ENCODE measurements at places on chromosomes 2 and 18.

DNA sequence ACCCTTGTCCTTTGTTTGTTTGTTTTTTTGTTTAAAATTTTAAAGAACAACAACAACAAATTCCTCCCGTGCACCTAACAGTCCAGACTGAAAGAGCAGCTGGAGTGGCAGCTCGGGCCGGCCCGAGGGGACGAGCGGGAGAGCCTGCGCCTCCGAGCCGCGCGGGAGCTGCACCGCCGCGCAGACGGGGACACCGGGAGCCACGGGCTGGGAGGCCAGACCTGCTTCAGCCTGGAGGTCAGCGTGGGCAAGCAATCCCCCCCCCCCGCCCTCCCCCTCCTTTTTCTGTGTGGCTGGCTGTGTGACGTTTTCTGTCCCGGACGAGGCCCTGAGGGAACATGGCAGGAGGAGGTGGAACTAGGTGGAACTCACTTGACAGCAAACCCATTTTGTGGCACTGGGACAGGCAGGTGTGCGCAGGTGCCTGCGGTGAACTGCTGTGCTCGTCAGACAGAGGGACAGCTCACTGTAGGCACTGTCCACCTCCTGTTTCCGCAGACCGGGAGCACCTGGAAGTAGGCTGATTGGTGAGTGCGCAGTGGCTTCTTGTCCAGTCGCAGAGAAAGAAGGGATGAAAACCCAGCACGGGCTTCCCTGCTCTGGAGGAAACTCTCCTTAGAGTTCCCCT is 80.6 kb downstream of the MTCL1 start:
- DNase-seq, result no peak

DNA sequence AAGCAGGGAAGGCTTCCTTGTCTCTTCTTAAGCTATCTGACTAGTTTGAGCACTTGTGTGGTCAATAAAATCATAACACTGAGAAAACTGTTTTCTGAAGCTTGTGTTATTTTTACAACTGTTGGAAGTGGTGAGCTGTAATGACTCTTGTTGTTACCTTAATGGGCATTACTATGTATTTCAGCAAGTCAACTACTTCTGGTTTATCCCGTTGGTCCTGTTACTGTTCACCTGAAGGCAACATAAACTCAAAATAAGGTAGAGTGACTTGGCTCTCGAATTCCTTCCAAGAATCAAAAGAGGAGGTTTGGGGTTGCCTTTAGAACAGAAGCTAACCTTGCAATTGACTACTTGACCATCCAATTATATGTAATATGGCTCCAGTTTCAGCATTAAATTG is 23.2 kb upstream of the FIGN start:
- no peak for DNase-seq

GRCh38 chr2:238167344-238167715 is 8.6 kb downstream of the ERFE start:
- DNase-seq, result no peak

- DNase-seq, result no peak
These were observed 41.9 kb upstream of the PCBP1 start for GRCh38 chr2:70045405-70045804.

DNA sequence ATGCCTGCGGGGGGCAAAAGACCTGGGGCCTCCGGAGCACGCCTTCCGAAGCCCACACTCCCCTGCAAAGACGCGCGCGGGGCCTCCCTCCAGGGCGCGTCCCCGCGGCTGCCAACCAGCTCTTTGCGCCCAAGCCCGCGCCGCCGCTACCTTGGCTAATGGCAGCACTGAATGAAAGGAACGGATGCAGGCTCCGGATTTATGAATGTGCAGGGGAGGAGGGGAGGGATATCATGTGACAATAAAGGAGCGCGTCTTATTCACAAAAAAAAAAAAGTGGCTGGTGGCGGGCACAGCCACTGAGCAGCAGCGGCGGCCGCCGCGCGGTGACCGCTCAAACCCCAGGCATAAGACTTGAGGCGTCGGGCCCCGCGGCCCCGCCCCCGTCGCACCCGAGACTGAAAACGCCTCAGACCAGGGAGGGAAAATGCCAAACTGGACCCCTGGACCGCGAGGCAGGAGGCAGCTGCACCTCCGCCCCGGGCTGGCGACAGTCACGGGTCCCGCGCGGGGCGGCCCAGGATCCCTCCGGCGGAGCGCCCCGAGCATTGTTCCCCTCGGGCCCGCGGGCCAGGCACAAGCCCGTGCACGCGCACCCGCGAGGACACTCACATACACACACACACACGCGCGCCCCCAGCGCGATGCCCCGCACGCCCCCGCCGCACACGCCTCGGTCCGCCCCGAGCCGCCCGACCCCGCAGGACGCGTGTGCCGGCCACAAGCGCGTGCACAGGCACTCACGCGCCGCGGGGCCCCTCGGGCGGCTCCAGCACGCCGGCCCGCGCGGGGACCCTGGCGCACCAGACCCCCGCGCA is 1.6 kb downstream of the SPRED2 start:
- peak; percentile 68 for DNase-seq

- no peak for DNase-seq
These were observed 860 bp downstream of the CTNNA2 start for GRCh38 chr2:79513711-79514110.

- no peak for DNase-seq
These were observed 86.1 kb downstream of the FASTKD2 start for GRCh38 chr2:206851521-206851920.

GRCh38 chr2:224971214-224971613 is 71.1 kb downstream of the DOCK10 start:
- no peak for DNase-seq

GRCh38 chr2:151716721-151717120 is 17.6 kb downstream of the NEB start:
- DNase-seq, result no peak

DNA sequence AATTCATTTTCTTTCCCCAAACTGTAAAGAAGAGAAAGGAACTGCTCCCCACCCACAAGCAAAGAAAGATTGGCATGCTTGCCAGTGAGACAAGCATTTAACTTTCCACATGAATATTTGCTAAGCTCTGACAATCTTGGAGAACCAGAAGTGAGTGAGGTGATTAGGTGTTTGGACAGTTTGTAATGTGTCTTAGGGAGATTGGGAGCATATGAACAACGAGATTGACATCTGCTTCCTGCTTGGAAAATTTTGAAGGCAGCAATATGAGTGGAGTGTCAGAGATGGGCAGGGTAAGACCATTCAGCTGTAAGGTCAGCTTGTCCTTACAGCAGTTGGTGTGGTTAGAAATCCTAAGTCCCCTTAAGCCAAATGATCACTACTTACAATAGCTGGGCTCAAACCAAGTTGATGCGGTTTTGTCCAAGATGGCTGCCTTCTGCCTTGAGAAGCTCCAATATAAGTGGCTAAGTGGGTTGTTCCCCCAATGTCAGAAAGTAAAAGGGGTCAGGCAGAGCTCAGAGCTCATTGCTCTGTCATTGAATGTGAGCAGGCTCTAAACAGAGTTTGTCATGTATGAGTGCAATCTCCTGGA is 36.0 kb upstream of the GALNT5 start:
- DNase-seq, result no peak

GRCh38 chr2:38301340-38301968 is 75.6 kb downstream of the ATL2 start:
- peak; percentile 53 for DNase-seq

GRCh38 chr2:39381653-39382052 is 55.4 kb downstream of the MAP4K3 start:
- DNase-seq, result no peak

- DNase-seq, result no peak
These were observed 87.0 kb upstream of the LRP1B start for GRCh38 chr2:142217804-142218203.

- no peak for DNase-seq
These were observed 159.3 kb upstream of the GULP1 start for GRCh38 chr2:188132385-188132784.

DNA sequence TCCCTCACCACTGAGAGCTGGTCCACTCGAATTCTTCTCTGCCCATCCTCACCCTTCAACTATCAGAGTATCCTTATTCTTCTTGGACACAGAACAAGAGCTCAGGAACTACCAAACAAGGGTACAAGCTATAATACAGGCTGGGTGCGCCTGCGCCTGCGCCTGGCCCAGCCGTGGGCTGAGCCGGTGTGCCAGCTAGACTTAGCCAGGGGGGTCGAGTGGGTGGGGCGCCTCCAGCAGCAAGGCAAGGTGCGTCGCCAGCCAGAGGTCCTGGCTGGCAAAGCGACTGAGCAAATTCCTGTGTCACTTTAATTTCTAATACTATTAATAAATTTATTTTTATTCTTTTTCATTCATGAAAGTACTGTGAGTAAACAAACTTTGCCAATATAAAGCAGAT is 1072.6 kb upstream of the PIK3C3 start:
- no peak for DNase-seq

- DNase-seq, result no peak
These were observed 476.4 kb upstream of the SPHKAP start for GRCh38 chr2:228657807-228658402.

DNA sequence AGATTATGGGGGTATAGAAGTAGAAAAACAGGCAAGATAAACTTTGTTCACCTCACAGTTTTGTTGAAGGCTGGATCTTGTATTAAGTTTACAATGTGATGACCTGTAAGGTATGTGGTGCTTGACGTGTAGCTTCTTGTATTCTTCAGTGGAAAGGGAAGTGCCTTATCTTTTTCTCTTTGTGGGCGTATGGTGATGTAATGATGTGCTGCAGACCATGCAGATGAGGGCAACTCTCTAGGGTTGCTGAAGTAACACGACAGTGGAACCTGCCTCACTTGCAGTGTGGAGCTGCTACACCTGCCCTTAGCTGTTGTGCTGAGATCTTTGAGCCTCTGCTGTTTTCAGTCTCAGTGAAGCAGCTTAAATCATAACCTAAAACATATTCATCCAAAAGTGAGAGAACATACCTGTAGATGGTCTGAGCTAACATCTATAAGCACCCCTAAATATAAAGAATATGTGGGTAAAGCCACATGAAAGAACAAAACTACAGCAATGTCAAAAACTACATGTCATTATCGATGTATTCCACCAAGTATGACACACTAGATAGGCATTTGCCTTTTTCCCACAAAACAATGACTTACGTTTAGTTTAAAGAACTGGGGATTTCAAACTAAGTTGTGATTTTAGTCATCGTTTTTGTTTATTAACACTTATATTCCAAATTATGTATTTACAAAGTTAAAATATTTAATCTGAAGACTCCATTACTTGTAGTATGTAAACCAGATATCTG is 1144.1 kb downstream of the CNTNAP5 start:
- no peak for DNase-seq

GRCh38 chr2:114754907-114755563 is 312.6 kb downstream of the DPP10 start:
- DNase-seq, result no peak

DNA sequence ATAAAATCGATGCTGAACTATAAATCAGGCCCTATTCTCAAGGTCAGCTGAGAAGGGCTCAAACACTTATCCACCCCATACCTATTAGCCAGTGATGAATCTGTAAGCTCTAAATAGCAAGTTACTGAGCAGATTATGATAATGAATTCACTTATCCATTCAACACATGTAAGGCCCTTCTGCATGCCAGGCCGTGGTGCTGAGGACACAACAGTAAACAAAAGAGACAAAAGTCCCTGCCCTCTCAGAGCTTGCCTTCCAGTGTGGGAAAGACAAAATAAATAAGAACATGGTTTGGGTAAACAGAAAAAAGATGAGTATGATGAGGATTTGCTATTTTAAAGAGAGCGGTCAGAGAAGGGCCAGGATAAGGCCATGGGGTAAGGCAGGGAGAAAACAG is 11.7 kb downstream of the TTC32 start:
- DNase-seq, result no peak

GRCh38 chr2:99439971-99440505 is 49.8 kb downstream of the REV1 start:
- no peak for DNase-seq

DNA sequence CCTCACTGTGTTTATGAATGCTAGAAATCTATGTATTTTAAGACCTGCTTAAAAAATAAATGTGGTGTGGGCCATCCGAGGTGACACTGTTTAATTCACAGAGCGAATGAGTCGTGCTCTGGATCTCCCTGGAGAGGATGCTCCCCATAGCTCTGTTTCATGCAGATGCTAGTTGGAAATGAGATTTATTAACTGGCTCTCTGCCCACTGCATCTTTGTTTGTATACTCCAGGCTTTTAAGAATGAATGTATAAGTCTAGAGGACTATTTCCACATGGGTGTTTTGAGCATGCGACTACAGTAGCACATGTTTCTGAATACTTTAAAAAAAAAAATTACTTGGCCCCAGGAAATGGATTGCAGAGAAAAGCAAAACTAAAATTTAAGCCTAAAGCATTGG is 3.9 kb downstream of the MAPRE2 start:
- DNase-seq, result no peak

DNA sequence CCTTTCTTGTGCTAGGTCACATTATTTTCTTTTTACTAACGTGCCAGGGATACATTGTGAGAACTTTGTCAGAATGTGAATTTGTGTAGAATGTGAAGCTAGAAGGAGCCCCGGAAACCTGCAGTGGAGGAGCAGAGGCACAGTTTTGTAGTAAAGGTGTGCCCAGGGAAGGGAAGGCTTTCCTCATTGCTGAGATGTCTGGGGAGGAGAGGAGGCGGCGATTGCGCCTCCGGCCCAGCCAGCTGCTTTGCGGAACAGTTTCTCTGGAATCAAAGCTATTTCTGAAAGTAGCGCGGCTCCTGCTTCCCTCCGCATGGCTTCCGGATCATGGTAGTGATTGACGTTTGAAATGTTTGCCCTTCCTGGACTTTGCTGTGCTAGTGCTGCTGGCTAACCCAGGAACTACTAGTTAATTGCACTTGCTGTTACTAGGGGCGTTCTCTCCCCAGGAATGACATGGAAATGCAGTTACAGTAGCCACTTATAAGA is 83.1 kb upstream of the RBM44 start:
- DNase-seq, result no peak

GRCh38 chr2:144004742-144005141 is 515.2 kb downstream of the ZEB2 start:
- no peak for DNase-seq

DNA sequence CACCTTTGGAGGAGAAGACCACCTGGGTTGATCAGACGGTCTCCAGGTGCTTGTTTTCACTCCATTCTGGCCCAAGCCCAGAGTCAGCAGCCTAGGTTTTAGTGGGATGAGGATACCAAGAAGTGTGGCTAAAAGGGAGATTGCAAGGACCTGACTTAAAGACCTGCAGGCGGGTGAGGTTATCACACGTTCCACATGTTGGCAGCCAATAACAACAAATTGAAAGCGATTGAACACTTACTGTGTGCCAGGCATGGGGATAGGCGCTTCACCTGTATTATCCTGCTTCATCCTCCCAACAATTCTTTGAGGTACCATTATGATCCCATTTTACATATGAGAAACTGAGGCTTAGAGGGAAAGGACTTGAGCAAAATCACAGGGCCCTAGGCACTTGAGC is 5.0 kb downstream of the ARL4C start:
- DNase-seq, result no peak

DNA sequence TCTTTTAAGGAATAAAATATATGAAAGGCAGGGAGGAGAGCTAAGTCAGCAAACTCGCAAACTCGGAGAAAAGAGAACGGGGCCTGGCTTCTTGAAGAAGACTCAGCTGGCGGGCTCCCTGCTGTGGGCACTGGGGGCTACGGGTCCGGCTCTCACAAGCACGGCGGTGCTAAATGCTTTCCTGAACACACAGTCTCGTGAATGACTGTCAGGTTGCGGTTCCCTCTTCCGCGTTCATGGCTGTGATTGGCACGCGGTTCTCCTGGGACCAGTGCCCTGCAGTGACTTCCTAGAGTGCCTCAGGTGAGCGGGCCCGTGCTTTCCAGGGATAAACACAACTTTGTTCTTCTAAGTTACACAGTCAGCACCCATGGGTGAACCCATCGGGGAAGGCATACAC is 208.4 kb downstream of the HDAC4 start:
- no peak for DNase-seq

GRCh38 chr18:51739044-51739666 is 541.7 kb upstream of the MEX3C start:
- DNase-seq, result no peak
